ENCODE measurements at places on chromosomes 2 and 18.

DNA sequence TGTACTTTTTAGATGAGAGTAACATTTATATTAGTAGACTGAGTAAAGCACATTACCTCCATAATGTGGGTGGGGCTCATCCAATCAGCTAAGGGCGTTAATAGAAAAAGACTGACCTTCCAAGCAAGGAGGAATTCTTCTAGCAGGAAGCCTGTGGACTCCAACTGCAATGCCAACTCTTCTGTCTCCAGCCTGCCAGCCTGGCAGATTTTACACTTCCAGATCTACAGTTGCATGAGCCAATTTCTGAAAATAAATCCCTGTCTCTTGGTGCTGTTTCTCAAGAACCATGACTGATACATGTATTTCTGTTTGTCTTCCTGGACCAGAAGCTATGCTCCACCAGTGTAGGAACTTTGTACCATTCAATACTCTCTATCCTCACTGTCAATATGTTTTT is 69.0 kb upstream of the LMAN1 start:
- H3K4me1 ChIP-seq, result no peaks in the 10 kb centered on the region
- H3K27me3 ChIP-seq, result peaks cover 3% of the 10 kb centered on the region
- DNase-seq, result no peak
- no peak overlapping the region for H3K4me3 ChIP-seq
- no peaks in the 10 kb centered on the region for H3K36me3 ChIP-seq

DNA sequence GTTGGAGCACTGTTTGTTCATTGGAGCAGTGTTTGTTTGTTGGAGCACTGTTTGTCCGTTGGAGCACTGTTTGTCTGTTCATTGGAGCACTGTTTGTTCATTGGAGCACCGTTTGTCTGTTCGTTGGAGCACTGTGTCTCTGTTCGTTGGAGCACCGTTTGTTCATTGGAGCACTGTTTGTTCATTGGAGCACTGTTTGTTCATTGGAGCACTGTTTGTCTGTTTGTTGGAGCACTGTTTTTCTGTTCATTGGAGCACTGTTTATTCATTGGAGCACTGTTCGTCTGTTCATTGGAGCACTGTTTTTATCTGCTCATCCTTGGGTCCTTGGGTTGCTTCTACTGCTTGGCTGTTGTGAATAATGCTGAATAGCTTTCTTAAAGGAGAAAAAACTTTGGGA is 74.7 kb downstream of the ZNF407 start:
- DNase-seq, result no peak
- no peak overlapping the region for H3K27ac ChIP-seq
- no peak overlapping the region for H3K4me3 ChIP-seq
- H3K36me3 ChIP-seq, result peaks cover 4% of the 10 kb centered on the region

GRCh38 chr18:11407940-11408339 is 201.5 kb upstream of the SLC35G4 start:
- H3K4me3 ChIP-seq, result no peak overlapping the region
- H3K27me3 ChIP-seq, result peaks cover 2% of the 10 kb centered on the region
- no peak overlapping the region for H3K27ac ChIP-seq
- no peaks in the 10 kb centered on the region for H3K4me1 ChIP-seq

DNA sequence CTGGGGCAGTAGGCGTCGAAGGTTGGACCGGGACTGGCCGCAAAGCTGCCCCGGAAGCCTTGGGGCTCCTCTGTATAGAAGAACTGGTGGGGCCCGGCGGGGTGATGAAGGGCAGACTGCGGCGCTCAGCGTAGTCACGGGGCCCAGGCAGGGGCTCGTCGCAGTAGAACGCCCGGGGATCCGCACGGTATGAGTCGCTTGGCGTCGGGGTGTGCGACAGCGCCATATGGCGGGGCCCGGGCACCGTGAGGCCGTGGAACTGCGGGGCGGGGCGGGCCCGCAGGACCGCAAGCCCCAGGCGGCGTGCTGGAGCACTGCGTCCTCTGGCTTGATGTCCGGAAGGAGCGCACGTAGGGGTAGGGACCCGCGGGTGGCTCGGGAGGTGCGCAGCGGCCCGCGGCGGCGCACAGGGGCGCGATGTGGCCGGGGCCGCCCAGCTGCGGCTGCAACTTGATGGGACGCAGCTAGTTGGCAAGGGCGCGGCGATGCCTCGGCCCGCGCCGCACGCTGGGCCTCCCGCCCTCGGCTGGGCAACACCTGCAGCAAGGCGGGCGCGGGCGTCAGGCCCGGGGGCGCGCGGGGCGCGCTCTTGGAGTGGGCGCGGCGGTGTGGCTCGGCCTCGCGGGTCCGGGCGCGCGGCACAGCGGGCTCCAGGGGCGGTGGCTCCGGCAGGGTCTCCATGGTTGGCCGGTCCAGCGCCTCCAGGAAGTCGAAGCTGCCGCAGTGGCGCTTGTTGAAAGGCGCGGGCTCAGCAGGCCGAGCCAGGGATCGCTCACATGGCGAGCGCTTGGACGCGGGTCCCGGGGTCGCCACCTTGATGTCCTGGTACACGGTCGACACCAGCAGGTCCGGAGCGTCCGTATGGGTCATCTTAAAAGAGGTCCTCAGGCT is 251.4 kb downstream of the ANKRD30B start:
- no peaks in the 10 kb centered on the region for H3K36me3 ChIP-seq
- no peak overlapping the region for H3K27ac ChIP-seq
- H3K4me1 ChIP-seq, result no peaks in the 10 kb centered on the region
- no peak overlapping the region for H3K4me3 ChIP-seq

DNA sequence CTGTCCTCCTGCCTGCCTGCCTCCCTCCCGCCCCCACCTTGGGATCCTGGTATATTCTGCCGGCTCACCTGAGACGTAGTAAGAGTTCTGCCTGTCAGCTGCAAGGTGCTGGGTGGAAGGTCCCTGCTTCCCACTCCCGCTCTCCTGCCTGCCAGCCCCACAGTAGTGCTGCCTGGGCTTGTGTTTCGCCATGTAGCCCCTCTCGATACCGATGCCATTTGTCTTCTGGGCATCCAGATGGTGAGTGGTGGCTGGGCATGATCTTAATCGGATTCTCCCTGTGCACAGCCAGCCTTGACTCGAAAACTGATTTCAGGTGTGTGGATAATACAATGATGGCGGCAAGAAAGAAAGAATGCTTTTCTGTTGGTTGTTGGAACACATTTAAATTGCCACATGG is 184.9 kb downstream of the AGAP1 start:
- H3K4me3 ChIP-seq, result no peak overlapping the region
- DNase-seq, result no peak
- H3K27ac ChIP-seq, result no peak overlapping the region
- peaks cover 2% of the 10 kb centered on the region for H3K27me3 ChIP-seq
- H3K36me3 ChIP-seq, result no peaks in the 10 kb centered on the region
- peaks cover 4% of the 10 kb centered on the region for H3K4me1 ChIP-seq

Data from T-cell (primary cell).